ENCODE measurements at places on chromosomes 3 and 15.

- no peak for DNase-seq
Observed at GRCh38 chr3:15310491-15311370, 21.7 kb downstream of the SH3BP5 start.

- DNase-seq = no peak
Observed at GRCh38 chr3:12287727-12288181, 1.1 kb upstream of the PPARG start.

DNA sequence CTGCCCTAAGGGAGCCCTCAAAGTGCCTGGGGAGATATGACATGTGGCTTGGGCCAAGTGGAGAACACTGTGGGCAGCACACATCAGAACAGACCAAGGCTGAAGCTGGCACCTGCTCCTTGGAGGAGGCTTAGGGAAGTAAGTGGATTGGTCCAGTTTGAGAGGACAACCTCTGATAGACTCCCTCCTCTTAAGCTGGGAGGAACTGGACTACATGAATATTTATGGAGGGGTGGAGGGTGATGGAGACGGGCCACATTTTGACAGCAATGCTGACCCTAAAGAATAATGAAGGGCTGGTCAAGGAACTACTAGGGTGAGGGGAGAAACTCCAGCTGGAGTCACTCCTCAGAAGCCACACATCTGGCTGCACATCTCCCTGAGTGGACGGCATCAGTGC, 6.5 kb upstream of the CD276 start:
- DNase-seq = no peak

DNA sequence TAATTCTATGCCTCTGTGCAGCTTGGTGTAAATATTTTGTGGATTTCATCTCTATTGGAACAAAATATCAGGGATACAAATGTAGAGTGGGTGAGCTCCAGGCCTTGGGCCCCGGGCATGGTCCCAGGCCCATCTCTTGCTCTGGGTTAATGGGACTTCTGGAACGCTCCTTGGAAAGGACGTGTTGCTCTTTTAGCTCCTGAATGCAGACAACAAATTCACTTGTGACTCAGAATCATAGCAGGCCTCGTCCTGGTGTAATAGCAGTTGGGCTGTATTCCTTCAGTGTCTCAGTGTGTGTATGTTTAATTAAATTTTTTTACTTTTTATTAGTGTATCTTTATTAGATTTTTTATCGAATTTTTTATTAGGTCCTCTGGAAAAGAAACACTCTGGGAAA, 266.7 kb upstream of the C2CD4B start:
- DNase-seq = no peak

- DNase-seq = no peak
Observed at GRCh38 chr3:67245545-67245944, 247.4 kb downstream of the KBTBD8 start.

DNA sequence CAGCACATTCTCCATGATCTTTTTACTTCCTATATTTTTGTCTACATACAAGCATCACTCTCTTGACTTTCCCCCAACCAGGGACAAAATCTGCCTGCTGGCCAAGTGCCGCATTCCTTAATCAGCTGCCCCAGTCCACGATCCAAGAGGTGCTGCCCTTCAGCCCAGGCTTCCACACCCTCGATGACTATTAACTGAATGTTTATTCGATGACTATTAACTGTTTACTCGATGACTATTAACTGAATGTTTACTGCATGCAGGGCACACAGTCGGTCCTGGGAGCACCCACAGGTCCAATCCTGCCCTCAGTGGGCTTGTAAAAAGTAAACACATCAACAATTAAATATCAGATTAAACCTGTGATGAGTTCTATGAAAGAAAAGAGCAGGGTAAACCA, 256.9 kb downstream of the ARRDC4 start:
- DNase-seq = no peak

- DNase-seq = no peak
Observed at GRCh38 chr3:195005251-195005620, 265.7 kb downstream of the XXYLT1 start.

DNA sequence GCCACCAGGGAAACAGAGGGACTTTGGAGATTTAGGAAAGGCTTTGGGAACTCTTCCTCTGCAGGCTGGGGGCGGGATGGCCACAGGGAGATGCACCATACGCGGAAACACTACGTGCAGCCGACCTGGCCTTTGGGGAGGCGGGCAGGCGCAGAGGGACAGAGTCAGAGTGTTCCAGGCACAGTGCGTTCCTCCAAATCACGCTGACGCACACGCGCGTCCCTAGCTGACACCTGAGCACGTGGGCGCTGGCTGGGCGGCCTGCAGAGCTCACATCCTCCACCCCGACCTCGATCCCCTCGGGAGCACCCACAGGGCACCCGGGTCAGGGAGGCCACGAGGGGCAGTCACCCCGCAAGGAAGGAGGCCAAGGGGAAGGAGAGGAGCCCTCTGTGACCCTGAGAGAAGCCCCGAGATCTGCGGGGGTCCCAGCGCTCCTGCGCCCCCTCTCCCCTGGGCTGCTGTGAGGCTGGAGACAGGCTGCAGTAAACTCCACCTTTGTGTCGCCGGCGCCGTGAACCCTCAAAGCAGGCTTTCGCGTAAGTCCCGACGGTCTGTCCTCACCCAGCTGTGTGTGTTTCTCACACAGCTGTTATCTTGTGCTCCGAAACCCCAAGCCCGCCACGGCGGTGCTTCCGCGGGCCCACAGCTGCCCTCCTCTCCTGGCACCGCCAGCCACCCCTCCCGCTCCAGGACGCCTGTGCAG, 196.3 kb downstream of the OCA2 start:
- no peak for DNase-seq

GRCh38 chr3:158679547-158680000, 7.1 kb upstream of the LXN start:
- no peak for DNase-seq

GRCh38 chr3:192273001-192273696, 454.2 kb downstream of the FGF12 start:
- DNase-seq = no peak

DNA sequence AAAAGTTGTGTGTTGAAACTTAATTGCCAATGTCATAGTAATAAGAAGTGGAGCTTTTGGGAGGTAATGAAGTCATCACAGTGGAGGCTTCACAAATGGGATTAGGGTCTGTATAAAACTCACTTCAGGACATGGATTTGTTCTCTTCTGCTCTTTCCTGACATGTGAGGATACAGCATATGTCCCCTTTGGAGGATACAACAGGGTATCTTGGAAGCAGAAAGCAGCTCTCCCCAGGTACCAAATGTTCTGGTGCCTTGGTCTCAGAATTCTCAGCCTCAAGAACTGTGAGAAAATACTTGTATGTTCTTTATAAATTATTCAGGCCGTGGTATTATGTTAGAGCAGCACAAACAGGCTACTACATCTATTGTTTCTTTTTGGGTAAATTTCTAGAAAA, 210.9 kb downstream of the DIPK2A start:
- DNase-seq = no peak

DNA sequence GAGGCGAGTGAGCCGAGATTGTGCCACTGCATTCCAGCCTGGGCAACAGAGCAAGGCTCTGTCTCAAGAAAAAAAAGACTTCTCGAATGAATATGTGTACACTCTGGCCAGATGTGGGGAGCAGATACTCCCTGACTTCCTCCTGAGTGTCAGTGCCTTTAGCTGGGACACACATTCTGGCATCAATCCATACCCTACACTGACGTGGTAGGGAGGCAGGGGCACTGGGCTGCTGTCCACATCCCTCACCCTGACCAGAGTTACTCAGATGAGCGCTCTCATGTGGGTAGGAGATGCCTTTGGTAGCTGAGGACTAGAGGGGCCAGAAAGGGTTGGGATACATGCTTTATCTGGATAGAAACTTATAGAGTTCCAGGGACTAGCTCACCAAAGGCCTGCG, 15.6 kb downstream of the LIMD1 start:
- no peak for DNase-seq

GRCh38 chr15:26582840-26583239, 190.0 kb downstream of the GABRB3 start:
- no peak for DNase-seq

DNA sequence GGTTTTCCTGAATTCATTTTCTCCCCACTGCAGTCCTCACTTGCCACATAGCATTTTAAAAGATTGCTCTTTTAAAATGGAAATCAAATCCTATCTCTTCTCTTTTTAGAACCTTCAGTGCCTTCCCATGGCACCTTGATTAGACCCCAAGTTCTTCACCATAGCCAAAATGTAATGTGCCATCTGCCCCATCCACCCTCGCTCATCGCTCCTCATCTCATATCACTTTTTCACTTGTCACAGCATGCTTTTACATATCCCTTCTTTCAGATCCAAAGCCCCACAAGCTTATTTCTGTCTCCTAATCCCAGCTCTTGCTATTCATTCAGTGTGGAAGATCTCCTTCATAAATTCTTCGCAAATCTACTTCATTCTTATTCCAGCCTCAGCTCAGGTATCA, 161.7 kb downstream of the CD47 start:
- no peak for DNase-seq

DNA sequence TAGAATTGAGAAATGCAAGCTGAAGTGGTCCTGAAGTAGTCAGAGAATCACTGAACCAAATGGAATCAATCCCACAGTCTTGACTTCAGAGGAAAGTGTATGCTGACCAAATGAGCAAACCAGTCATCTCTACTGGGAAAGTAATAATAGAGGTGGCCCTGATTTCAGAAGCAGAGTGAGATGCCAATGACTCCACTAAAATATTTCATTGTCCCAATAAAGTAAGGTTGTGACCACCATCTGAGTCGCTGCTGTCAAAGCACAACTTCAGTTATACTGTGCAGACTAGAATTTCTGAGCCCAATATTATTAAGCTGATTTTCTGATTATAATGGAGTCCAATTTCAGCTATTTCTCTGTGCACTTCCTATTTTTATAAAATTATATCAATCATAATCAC, 334.4 kb upstream of the THBS1 start:
- no peak for DNase-seq

DNA sequence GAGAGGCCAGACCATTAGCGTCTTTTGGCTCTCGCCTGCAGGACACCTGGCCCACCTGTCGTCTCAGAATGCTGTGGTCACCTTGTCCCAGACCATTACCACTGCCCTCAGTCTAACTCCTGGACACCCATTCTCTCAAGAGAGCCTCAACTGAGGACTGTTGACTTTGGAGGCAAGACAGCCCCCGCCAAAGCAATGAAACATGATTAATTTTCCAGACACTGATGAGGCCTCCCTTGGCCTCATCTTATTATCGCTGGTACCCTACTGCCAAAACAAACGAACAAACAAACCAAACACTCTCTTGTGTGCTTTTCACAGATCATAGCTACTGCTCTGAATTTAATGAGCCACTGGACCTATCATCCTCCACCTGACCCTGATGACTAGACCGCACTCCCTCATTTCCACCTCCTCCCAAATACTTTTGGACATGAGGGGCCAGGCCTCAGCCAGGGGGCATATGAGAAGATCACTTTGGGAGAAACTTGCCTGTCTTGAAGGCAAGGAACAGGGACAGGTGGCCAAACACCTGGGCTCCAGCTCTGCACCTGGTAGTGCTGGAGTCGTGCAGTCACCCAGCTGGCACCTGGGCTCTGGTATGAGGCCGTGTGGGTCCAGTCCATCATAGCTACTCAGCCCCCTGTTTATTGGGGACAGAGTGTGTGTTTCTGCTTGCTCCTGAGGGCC, 27.6 kb downstream of the ALS2CL start:
- no peak for DNase-seq

DNA sequence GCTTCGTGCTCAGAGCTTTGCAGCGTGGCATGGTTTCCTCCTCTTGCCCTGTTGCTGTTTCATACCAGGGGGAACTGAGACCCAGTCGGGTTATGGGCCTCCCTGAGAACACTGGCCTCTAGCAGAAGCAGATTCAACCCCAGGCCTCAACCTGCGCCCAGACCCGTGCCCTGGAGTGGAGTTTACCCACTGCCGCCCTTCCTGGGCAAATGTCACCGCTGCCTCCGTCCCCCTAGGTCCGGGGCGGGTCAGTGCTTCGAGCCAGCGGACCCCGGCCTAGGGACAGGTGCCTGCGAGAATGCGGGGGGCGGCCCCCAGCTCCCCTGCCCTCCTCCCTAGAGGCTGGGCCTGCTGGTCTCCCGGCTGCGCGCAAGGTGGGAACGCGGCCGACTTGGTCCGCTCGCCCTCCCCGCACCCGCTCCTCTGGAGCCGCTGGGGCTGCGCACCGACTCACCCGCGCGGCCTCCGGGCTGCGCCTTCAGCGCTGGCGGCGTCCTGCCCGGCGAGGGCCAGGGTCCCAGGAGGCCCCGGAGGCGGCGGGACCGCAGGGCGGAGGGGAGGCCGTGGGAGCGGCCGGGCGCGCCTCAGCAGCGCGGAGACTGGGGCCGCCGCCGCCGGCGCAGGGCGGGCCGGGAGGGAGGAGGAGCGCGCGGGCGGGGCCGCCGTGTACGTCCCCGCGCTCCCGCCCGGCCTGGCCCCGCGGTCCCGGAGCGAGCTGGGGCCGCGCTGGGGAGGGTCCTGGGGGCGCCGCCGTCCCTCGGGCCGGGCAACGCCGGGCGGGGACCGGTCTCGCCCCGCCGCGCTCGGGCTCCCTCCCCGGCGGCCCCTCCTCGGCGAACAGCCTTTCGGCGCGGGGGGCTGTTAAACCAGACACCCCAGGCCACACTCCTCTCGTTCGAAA, at the start of gene PIGZ:
TSS of gene PIGZ (minus strand) at position 601 of the 901 bp plus-strand sequence. CDS start 16,802 bp downstream, outside the sequence.
- DNase-seq = no peak

Data from fibroblast of skin of left quadriceps (primary cell).